ENCODE measurements at places on chromosomes 5 and 9.

- no peak for DNase-seq
Observed at GRCh38 chr5:178839319-178839704, 20.4 kb upstream of the ZNF354B start.

DNA sequence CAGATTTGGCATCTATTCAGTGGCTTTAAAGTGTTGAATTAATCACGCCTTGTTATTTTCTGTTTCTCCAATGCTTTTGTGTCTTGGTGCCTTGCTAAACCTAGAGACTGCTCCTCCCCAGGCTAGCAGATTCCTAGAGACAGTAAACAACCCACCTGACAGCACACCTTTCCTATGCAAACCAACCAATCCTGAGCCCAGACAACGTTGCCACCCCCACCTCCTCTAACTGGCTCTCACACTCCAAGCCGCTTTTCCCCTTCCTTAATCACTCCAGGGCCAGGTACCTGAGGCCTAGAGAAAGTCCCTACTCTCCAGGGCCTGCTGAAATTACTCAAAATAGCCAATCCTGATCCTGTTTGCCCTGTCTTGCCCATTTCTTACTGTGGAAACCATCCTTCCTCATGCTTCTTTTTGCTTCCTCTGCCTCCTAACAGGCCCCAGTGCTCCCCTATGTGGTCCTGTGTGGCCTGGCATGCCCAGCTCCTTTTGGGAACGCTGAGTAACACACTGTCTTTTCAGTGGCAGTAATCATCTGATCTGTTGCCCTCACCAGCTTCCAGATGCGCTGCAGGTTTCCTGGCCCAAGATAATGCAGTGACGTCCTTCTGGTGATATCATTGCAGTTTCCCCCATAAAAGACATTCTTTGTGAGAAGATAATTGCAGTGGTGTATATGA lies 53.4 kb downstream of the GAS1 start:
- DNase-seq: no peak

GRCh38 chr5:159186319-159186718 lies 23.0 kb downstream of the RNF145 start:
- DNase-seq: no peak

DNA sequence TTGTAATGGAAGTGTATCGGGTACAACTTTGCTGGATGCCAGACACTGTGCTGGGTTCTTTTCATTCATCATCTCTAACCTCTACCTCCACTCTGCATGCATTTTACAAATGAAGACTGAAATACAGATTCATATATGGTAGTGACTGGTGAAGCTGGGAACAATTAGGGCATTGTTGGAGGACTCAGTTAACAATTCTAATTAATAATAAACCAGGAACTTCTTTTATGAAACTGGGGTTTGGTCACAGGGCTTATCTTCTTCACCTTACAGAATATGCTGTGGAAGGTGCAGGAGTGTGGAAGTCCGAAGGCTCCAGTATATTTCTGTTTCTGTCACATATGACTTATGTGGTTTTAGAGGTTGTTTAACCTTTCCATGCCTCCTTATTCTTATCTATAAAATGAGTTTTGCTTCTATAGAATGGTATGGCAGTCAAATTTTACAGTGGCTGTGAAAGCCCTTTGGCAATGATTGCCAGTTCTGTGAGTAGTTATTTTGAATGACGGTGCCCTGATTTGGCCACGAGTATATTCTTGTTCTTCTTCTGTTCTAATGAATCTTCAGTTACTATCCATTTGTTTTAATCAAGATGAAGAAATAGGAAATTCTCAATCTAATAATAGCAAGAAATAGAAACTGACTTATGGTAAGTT lies 284.7 kb downstream of the GABRB2 start:
- no peak for DNase-seq

DNA sequence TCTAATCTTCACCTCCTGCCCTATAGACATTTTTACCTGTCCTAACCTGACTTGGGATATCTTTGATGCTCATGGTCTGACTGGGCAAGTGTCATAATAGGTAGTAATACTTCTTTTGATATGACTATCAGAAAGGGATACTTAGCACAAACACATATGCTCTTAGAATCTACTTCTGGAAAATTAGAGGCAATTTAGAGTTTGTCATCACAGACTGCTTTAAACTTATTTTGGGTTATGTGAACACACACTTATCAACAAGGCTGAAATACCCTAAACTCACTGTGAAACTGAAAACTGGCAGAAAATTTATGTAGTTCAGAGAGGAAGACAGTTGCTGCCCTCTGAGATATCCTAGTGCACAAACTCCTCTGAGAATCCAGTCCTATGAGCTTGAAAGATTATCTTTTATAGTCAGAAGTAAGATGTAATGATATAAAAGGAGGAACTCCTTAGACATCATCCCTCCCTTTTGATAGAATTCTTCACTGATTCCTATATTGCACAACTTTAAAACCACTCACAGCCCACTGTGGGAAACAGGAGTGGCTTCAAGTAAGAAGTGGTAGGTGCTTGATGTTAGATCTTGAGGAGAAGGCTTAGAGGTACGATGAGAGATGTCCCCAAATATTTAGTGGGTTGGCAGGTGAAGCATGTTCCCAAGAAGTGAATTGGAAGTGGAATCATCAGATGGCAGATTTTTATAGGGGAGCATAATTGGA lies 273.3 kb downstream of the MAN2A1 start:
- no peak for DNase-seq

Measured in esophagus squamous epithelium (tissue), 5 donors.